ENCODE measurements at places on chromosomes 4 and X.

GRCh38 chrX:29911673-29912072, 303.7 kb upstream of the MAGEB2 start:
- no peak for DNase-seq

DNA sequence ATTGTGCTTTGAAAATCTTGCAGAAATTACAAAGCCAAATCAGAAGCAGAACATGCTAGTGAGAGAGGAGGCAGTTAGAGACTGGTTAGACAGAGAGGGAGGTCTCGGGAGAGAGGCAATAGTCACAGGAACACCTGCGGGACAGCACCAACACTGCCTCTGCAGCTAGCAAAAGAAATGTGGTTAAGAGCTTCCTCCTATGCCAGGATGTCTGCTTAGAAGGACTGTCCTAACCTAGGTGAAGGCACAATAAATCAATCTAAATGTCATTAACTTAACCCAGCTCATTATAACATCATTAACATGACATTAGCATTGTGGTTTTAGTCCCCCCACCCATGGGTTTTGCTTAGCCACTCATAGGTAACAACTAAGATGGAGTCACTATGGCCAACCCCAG, 726.7 kb downstream of the PCDH18 start:
- no peak for DNase-seq

DNA sequence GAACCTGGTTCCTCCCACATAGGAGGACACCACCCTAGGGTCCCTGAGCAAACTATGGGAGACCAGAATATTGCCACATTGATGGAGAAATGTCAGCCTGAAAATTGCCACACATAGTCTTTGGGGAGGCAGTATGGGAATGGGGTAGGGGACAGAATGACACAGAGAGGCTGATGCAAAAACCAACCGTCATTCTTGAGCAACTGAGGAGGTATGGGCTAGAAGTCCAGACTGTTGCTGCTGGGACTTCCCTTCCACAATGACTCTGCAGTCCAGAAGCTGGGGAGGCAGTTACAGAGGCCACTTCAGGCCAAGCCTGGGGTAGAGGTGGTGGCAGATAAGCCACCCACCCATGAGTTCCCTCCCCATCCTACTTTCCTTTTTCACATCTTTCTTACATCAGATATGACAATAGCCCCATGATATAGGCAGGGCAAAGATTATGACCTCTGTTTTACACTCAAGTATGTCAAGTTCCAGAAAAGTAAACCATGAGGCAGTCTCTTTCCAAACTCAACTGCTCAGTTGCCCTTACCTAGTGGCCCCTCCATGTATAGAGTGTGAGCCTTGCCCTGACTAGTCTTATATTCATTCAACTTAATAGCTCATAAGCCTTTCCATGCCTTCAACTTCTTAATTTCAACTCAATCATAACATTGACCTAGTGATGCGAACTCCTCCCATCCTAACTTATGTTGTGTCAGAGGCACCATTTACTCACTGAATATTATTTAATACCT, 41.7 kb downstream of the VSIG4 start:
- no peak for DNase-seq

DNA sequence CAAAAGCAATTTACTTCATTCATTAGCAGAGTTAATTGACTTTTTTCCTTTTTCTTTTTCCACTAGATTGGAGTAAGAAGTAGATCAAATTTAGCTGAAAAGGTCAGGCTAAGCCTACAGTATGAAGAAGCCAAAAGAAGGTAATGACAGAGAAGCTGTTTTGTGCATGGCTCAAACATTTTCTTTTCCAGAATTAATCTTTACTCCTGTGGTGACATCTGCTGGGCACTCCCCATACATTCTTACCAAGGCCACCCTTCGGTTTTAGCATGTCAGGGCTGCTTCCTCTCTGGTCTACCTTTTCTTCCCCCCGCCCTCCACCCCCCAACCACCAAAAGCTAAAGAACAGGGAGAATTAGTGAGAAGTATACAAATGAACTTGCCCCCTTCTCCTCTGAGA, 70.2 kb downstream of the CLDN22 start:
- DNase-seq = no peak

- no peak for DNase-seq
These were observed 34.0 kb downstream of the LHFPL1 start for GRCh38 chrX:112645774-112646173.

- no peak for DNase-seq
These were observed 70.5 kb downstream of the GATB start for GRCh38 chr4:151690164-151690870.

GRCh38 chr4:40247350-40247749, 50.5 kb downstream of the RHOH start:
- DNase-seq = no peak

DNA sequence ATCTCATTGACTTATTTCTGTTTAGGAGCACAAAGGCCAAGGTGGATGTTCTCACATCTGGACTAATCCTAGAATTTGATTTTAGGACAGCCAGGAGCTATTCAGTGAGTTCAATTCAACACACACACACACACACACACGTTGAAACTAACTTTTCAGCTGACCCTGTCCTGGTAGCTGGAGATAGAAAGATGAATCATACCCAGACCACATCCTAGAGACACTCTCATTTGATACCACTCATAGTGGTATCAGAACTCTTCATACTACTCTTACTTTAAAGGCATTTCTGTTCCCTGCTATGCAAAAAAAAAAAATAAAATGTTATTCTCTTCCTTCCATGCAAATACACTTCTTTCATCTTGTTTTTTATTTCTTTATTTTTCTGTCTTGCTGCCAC, 36.7 kb downstream of the KLF8 start:
- no peak for DNase-seq

- no peak for DNase-seq
These were observed 65.6 kb upstream of the BLTP1 start for GRCh38 chr4:122086338-122087065.
